Stimulated activated CD8-positive, alpha-beta memory T cell treated with anti-CD3 and anti-CD28 coated beads, Interleukin-7, amount 100 ng/mL, for 4 hours (primary cell): ENCODE measurements at places on chromosomes 12 and 14.
A peak's percentile ranks its signal among the peaks of the same experiment; 100 is the strongest.

DNA sequence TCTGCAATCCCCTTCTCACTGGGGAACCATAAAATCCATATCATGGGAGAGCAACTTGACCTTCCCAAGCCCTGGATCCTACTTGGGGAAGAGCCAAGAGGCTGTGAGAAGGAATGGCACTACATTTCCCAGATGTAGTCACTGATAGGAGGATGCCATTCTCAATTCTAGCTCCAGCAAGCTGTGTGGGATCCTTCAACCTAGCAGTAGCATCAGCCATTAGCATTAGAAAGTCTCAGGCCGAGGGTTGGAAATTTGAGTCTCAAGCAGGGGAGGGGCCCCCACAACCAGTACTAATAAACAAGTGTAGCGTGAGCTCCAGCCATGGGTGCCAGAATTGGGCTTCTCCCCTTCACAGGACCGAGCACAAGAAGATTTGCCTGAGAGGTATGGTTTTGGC, 84.3 kb upstream of the NELL2 start:
- no peak for DNase-seq

DNA sequence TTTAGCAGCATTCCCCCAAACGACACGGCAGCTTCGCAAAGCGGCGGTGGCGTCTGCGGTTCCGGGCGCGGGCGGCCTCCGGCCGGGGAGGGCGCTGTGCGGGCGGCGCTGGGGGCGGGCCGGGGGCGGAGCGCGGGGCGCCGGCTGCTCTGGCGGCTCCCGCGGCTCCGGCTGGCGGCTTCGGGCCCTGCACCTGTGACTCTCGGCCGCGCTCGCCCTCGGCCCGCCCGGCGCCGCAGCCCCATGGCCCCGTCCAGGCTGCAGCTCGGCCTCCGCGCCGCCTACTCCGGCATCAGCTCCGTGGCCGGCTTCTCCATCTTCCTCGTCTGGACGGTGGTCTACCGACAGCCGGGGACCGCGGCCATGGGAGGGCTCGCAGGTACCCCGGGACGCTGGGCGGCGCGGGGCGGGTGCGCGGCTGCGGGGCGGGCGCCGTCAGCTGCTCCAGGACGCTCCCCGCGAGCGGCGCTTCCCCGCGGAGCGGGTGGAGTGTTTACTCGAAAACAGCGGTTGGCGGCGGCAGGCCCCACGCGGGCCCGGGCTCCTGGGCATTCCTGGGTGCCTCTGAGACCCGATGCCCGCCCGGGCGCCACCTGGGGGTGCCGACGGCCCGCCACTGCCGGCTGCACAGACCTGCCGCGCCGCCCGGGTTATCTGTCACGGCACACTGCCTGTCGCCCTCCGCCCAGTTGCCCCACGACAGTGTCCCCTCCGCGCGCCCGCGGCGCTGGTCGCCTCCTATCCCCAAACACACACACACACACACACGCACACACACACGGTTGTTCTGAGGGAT, at the start of gene SLC48A1:
SLC48A1 (plus strand) TSS at position 177 of the 796 bp plus-strand sequence; CDS start at position 244, 67 bp downstream.
- DNase-seq = peak; percentile 16

GRCh38 chr12:56469007-56469930, 891 bp downstream of the SPRYD4 start:
- no peak for DNase-seq

DNA sequence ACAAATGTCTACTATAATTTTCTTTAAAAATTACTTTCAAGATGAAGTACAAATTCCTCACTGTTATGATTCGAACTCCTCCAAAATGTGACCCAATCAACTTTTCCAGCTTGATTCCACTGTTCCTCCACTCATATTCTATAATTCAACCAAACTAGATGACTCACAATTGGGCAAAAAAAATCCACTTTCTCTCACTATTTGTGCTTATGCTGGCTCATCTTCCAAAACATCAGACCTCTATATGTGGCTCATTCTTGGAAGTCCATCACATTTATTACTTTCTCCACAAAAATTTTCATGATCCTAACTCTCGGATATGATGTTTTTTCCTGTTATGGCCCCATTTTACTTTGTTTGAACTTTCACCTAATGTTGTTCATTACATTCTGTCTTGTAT, 26.9 kb upstream of the RXYLT1 start:
- no peak for DNase-seq

GRCh38 chr12:70774055-70774454, 136.8 kb upstream of the PTPRB start:
- no peak for DNase-seq

DNA sequence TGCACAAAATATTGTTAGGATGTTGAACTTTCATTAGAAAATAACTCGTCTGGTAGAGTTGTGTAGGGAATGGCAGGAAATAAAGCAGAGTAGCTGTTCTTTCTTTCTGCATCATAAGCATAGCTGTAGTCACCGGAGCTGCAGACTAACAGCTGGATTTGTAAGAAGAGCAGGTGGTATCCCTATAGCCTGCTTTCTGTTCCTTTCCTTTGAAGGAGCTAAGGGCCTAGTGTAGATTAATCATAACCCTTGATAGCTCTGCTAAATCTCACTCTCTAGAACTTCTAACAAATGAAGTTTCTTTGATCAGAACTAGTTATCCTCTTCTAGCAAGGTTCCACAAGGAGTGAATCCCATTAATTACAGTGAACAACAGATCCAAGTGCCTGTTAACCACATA, 3.5 kb downstream of the LMO3 start:
- DNase-seq = no peak

GRCh38 chr14:37172024-37172869, at the start of gene SLC25A21:
TSS of gene SLC25A21 (minus strand) at chr14:37172606.
- no peak for DNase-seq

DNA sequence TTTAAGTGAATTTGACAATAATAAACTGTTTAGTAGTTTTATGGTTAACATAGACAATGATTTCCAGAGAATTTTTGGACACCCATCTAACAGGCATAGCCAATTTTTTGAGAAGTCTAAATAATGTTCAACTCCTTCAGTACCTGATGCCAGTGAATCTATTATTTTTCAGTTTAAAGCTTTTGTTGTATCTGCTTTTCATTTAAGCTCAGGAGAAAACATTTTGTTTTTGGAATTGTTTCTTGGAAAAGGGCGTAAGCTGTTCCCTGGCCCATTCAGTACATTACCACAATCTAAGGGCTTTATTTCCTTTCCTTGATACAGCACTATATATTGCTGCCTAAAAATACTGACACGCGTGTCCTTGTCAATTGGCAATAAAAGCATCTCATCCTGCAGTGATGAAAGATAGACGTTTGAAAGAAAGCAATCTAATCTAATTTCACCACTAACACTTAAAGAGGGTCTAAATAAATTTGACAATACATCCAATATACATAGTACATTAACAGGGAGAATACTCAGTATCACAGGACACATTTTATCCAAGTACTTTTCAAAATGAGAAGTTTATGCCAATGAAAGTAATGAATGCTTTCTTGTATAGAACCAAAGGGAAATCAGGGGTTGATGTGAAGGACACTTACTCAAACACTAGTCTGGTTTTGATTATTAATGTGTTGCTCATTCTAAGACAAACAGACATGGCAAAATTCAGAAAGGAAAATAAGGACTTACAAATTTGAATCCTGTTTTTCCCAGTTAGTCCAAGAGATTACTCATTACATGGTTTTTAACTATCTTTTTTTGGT, 104.2 kb upstream of the LGR5 start:
- no peak for DNase-seq

DNA sequence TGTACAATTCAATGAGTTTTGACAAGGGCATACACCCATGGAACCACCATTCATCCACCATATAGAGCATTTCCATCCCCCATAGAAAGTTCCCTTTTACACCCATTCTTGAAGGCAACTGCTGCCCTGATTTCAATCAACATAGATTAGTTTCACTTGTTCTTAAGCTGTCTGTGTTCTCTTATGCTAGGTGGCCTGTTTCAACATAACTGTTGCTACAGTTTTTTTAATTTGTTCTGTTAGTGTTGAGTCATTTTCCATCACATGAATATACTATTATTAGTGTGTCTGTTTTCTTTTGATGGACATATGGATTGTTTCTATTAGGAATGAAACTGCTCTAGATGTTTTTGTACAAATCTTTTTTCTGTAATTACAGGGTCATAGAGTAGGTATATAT, 123.4 kb downstream of the PTPRQ start:
- DNase-seq = no peak

- no peak for DNase-seq
These were observed 26.7 kb downstream of the MED21 start for GRCh38 chr12:27048822-27049752.

DNA sequence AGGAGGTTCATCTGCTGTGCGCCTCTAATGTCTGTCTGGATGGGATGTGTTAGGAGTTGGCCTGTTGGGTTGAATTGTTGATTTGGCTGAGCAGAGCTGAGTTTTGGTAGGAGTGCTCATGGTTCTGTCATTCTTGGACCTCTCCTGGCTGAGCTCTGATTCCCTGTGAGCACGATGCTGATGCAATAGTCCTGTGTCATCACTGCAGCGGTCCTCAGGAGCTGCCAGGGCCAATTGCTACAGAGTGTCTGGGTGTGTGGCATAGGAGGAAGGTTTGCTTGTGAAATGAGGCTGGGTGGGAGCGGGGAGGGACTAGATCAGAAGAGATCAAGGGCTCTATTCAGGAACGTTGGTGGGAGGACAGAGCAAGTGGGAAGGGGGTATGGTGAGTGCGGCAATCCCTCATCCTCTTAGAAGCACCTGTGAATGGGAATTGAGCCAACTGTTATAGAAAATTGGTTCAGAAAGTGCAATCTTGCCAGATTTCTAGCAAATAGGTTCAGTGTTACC, 21.2 kb downstream of the PEX5 start:
- no peak for DNase-seq

DNA sequence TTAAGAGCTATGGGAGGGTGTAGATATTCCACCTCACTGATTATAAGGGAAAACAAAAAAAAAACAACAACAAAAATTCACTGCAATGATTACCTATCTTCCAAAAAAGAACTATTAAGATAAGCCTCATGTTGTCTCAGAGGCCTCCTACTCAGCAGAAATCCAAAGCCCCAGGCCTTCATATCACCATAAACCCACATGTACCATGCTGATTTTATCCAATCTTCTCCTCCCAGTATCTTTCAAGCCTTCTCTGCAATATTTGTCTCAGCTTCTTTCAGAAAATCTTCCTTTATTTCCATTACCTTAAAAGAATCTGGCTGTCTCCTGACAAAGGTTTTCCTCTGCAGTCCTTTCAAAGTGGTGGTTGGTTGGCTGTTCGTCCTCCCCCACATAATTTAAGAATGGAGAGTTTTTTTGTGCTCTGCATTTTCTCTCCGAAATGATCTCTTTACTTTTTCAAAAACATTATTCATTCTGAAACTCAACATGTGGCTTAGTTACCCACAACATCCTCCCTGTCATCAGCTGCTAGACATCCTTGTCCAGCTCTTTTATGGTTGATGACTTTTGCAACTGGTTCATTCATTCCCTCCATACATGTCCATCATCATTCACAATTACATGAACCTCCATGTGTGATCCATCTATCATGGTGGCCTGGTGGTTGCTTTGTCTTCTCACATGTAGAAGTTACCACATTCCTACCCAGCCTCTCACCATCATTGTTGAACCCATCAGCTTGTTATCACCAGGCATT, 2.9 kb upstream of the EPYC start:
- DNase-seq = no peak

- no peak for DNase-seq
These were observed 5.1 kb upstream of the EIF5 start for GRCh38 chr14:103328941-103329340.

DNA sequence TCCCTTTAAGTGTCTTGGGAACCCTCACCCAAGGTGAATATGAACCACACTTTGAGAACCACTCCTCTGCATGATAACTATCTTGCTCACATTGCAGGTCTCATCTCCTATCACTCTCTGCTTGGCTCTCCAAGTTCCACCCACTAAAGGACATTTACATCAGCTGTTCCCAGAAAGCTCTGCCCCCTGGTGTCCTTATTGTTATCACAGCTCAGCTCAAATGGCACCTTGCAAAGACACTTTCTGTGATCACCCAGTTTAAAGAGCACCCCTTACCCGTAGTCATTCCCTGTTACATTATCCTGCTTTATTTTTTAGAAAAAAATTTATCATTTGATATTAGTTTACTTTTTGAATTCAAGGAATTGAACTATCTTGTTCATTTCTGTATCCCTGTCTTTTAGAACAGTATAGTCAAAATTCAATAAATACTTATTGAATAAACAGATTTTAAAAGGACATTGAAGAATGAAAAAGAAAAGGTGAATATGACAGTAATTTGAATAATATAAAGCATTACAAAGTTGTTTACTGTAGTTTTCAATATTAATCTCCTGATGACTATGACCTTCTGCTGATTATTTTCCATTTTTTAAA, 20.5 kb upstream of the GUCY2C start:
- DNase-seq = peak; percentile 6

DNA sequence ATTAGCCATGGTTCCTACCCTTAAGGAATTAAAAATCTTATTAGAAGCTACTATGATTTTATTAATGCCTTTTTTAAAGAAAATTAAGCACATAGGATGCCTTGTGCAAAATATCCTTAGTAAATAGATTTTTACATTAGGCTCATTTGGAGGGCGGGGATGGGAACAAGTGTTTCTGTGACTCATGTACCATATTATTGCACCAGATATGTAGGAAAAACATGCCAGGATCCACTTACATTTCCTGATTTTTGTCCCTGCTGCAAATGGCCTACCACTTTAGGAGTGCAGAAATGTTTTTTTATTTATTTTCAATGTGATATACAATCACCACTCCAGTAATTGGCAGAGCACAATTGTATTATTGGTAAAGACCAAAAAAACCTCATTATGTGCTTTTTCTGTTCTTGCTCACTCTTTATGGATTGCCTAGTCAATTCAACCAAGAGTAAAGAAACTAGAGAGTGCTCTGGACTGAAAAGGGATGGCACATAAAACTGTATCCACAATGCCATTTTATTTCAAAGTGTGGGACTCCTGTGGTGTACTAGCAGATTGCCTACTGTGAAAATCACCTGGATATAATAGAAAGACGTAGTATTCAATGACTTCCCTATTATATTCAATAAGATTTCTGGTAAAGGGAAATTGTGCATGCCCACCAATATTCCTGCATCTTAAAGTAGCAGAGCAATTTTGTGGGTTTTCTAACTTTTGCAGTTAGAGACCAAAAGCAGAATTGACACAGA, 86.9 kb downstream of the ANO6 start:
- no peak for DNase-seq

DNA sequence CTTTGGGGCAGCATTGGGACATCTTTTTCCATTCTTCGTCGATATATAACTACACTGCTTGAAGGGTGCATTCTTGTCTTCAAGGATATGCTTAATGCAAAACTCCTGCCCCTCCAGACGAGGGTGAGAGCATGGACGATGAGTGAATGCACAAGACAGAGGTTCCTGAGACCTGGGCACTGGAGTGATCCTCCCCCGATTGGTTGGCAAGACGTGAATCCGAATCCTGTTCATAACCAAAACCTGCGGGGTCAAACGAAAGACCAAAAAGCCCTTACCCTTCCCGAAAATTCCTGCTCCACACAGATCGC, 684 bp downstream of the KANSL2 start:
- no peak for DNase-seq

GRCh38 chr14:42628602-42629001, 1021.9 kb downstream of the LRFN5 start:
- DNase-seq = no peak

GRCh38 chr14:23124337-23124954, 5.4 kb upstream of the CEBPE start:
- DNase-seq = no peak

- DNase-seq = no peak
These were observed 15.5 kb downstream of the CLSTN3 start for GRCh38 chr12:7145671-7146070.
